CD8-positive, alpha-beta memory T cell (primary cell): ENCODE measurements at places on chromosomes 7 and 10. TPM values are rescaled to one million over a fixed set of nuclear protein-coding genes. Genes with fewer than 3 reads are reported as not detected.

DKK1 gene
- not detected for total RNA-seq

TMEM176B gene
- 0.27 TPM for total RNA-seq

ASB10 gene
- total RNA-seq, result not detected

AGR3 gene
- total RNA-seq, result not detected

DNA sequence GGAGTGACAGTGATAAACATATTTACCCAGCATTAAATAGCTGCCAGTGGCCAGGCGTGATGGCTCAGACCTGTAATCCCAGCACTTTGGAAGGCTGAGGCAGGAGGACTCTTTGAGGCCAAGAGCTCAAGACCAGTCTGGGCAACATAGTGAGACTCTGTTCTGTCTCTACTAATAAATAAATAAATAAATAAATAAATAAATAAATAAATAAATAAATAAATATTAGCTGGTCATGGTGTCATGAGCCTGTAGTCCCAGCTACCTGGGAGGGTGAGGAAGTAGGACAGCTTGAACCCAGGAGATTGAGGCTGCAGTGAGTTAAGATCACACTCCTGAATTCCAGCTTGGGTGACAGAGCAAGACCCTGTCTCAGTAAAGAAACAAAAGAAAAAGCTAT, 384.0 kb upstream of the ADARB2 start:
- H3K27me3 ChIP-seq, result no peaks in the 10 kb centered on the region
- no peak for DNase-seq
- H3K27ac ChIP-seq, result no peak overlapping the region
- no peak overlapping the region for H3K4me3 ChIP-seq
- no peaks in the 10 kb centered on the region for H3K36me3 ChIP-seq

- no peaks in the 10 kb centered on the region for H3K27me3 ChIP-seq
- H3K27ac ChIP-seq, result no peak overlapping the region
- no peaks in the 10 kb centered on the region for H3K36me3 ChIP-seq
- H3K4me1 ChIP-seq, result no peaks in the 10 kb centered on the region
- DNase-seq, result no peak
Measured at GRCh38 chr7:36747280-36748016, 23.2 kb upstream of the AOAH start.

GRCh38 chr7:24942226-24942625, 37.8 kb downstream of the OSBPL3 start:
- no peak for DNase-seq
- no peaks in the 10 kb centered on the region for H3K27me3 ChIP-seq
- H3K4me1 ChIP-seq, result peaks cover under 1% of the 10 kb centered on the region
- no peak overlapping the region for H3K4me3 ChIP-seq

DNA sequence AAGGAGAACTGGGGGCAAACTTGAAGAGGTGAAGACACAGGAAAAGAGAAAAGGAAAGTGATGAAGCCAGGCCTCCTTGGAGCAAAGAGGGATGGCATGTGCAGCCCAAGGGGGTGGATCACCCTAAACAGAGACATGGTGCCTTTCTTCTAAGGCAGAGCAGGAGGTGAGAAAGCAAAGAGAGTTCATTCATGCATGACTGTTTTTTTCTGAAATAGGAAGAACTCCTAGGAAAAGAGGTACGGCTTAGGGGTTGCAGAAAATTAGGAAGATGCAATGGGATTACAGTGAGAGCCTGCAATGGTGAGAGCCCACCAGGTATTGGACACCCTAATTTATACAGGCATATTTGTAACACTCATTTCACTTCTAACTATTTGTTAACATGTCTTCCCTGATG, 15.9 kb downstream of the ITGB1 start:
- no peaks in the 10 kb centered on the region for H3K36me3 ChIP-seq
- no peak overlapping the region for H3K4me3 ChIP-seq
- H3K27me3 ChIP-seq, result no peaks in the 10 kb centered on the region

DNA sequence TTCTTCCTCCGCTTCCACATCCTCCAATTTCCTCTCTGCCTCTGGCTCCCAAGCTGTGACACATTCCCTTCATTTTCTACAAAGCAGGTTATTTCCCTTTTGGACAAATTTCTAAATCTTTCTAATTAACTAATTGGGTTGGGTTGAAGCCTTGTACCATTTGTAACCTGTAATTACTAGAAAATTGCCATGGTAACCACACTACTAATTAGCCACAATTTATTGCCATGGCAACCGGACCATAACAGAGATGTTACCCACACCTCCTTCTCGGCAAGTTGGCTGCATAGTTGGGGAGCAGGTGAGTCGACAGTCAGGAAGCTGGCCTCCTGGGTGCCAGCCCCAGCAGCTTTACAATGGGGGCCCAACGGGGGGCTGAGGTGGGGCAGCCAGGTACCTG, 61.6 kb downstream of the GOLGA7B start:
- H3K27ac ChIP-seq, result no peak overlapping the region
- no peaks in the 10 kb centered on the region for H3K27me3 ChIP-seq
- DNase-seq, result no peak
- H3K36me3 ChIP-seq, result no peaks in the 10 kb centered on the region
- H3K4me3 ChIP-seq, result no peak overlapping the region
- H3K4me1 ChIP-seq, result no peaks in the 10 kb centered on the region
